Keratinocyte (primary cell): ENCODE measurements at places on chromosomes 2 and 18. TPM values are rescaled to one million over a fixed set of nuclear protein-coding genes. Genes with fewer than 3 reads are reported as not detected.

DNA sequence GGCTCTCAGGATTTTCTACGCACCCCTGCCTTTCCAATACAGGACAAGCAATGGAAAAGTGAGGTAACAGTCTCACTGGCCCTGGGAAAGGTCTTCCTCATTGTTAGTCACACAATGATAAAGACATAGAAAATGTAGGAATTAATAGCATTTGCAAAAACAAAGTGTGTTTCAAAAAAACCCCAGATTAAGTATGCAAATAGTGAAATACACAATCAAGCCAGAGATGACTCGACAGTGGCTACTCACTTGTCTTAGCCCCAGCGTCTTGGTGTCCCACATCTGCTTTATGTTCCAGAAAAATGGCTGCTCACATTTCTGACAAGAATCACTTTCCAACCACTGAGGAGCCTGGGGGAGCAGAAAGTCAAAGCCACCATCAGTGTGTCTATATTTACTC lies 47.0 kb upstream of the AP1S3 start:
- peaks cover 5% of the 10 kb centered on the region for H3K36me3 ChIP-seq
- DNase-seq = no peak
- H3K27ac ChIP-seq = no peak overlapping the region
- no peaks in the 10 kb centered on the region for H3K27me3 ChIP-seq
- H3K4me1 ChIP-seq = peaks cover 12% of the 10 kb centered on the region
- no peak overlapping the region for H3K4me3 ChIP-seq

DSG4 gene
- polyA plus RNA-seq = 0.18 to 0.50 TPM (median 0.19 TPM) in 3 replicates

HJURP gene
- 4.9 to 20.2 TPM (median 14.6 TPM) in 3 replicates for polyA plus RNA-seq

DNA sequence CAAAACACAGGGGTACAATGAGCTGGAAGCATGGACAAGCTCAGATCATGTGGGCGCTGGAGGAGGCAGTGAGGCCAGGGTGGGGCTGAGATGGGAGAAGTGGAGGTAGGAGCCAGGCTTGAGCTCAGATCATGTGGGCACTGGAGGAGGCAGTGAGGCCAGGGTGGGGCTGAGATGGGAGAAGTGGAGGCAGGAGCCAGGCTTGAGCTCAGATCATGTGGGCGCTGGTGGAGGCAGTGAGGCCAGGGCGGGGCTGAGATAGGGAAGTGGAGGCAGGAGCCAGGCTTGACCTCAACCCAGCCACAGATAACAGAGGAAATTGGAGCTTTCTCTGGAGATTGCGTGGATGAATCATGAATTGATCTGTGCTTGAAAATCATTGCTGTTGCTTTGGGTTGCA lies 48.3 kb upstream of the TMEM18 start:
- no peak overlapping the region for H3K27ac ChIP-seq
- no peak for DNase-seq
- H3K4me3 ChIP-seq = no peak overlapping the region
- H3K4me1 ChIP-seq = no peaks in the 10 kb centered on the region
- H3K27me3 ChIP-seq = no peaks in the 10 kb centered on the region

DNA sequence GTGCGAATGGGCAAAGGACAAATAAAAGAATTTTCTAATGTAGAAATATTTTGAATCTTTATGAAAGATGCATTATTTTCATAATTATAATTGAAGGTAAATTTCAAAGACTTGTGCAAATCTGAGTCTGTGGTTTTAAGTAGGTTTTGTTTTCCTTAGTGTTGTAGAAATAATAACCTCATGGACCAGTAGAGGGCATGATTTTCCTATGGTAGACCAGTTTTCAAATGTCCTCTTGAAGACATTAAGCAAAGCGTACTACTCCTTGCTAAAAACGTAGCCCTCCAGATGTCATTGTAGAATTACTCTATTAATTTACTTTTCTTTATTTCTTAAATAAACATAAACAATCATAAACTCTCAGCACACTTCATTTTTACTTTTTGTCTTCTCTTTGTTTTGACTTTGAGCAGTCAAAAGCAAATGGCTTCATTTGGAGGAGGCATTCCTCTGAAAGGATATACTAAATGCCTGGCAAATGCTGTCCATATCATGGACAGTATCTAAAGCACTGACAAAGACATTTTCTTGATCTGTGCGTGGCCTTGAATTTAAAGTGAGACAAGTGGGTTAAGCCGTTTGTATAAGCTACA lies 85.8 kb upstream of the FAM237A start:
- H3K27me3 ChIP-seq = no peaks in the 10 kb centered on the region
- H3K4me1 ChIP-seq = peaks cover 13% of the 10 kb centered on the region
- no peaks in the 10 kb centered on the region for H3K36me3 ChIP-seq
- DNase-seq = peak; percentile 25
- H3K27ac ChIP-seq = no peak overlapping the region
- no peak overlapping the region for H3K4me3 ChIP-seq

DNA sequence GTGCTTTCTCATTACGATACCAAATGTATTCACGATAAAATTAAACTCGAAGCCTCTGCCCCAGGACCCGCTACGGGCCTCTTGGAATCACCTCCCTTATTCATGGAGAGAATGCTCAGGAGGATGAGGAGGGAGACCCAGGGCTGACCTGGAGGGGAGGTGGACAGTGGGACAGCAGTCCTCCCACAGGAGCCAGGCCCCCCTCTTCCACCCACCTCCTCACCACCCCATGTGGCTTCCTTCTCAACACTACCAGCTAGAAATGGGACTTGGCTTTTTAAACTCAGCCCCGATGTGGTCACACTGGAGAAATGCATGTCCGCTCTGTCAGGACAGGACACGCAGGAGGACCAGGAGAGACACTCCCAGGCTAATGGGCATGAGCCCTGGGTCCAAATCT lies 147.9 kb upstream of the ID2 start:
- H3K27me3 ChIP-seq = no peaks in the 10 kb centered on the region
- no peaks in the 10 kb centered on the region for H3K4me1 ChIP-seq
- H3K4me3 ChIP-seq = no peak overlapping the region
- H3K36me3 ChIP-seq = no peaks in the 10 kb centered on the region
- no peak overlapping the region for H3K27ac ChIP-seq

DNA sequence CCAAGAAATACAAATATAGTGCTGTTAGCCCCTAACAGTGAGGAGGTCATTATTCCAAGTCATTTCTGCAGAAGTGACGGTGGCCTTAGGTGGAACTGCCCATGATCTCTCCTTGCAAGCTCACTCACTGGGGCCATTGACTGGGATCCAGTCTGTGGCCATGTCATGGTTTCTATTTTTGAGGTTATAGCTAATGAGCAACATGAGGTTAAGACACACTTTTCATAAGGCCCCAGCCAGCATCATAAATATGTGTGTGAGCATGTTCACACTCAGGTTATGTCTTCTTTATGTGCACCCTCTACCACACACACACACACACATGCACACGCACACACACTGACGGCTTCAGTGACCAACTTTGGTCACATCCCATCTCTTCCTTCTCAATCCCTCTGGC lies 484 bp downstream of the AFF3 start:
- H3K27ac ChIP-seq = no peak overlapping the region
- H3K27me3 ChIP-seq = no peaks in the 10 kb centered on the region
- no peaks in the 10 kb centered on the region for H3K4me1 ChIP-seq
- H3K4me3 ChIP-seq = no peak overlapping the region

DNA sequence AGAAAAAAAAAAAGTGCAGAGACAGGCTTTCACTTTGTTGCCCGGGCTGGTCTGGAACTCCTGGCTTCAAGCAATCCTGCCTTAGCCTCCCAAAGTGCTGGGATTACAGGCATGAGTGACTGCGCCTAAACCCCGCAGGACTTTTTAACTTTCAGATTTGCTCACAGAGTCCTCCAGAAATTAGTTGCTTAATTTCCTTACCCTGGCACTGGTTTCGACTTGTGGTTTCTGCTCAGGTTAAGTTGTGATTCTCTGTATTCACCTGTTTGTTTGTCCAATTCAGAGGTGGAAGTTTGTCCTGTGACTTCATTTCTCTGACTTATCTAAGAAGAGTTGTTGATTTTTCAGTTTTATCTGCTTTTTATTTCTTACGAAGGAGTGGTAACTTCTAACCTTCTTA lies 238.1 kb downstream of the TMEM182 start:
- H3K27ac ChIP-seq = no peak overlapping the region
- H3K36me3 ChIP-seq = no peaks in the 10 kb centered on the region
- H3K4me3 ChIP-seq = no peak overlapping the region
- no peak for DNase-seq
- H3K4me1 ChIP-seq = no peaks in the 10 kb centered on the region

DNA sequence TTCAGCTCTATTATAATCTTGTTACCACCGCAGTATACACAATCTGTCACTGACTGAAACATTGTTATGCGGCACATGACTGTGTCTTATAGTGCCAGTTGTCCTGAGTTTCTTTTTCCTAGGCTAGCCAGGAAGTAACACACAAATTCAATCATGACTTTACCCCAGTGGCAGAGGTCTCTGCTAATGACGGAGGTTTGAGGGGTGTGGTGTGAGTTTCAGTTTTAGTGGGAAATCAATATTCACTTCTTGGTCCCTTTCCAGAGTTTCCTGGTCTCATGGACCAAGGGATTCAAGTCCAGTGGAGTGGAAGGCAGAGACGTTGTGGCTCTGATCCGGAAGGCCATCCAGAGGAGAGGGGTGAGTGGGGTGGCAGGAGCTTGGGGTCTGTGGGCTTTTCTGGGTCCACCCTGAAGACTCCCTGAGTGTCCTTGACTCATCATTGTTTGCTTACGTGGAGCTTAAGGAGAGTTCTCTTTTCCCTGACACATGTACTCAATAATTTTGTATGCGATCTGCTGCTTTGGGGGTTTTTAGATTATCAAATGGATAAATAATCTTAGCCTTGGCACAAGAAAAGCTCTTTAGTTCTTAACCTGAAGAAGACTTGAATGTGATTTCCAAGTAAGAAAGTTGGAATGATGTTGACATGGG lies 39.2 kb downstream of the HK2 start:
- no peak overlapping the region for H3K4me3 ChIP-seq
- H3K27me3 ChIP-seq = no peaks in the 10 kb centered on the region
- H3K36me3 ChIP-seq = peaks cover 37% of the 10 kb centered on the region
- DNase-seq = no peak
- H3K4me1 ChIP-seq = no peaks in the 10 kb centered on the region
- no peak overlapping the region for H3K27ac ChIP-seq

TFPI gene
- polyA plus RNA-seq = 0.82 to 1.1 TPM (median 1.1 TPM) in 3 replicates

DNA sequence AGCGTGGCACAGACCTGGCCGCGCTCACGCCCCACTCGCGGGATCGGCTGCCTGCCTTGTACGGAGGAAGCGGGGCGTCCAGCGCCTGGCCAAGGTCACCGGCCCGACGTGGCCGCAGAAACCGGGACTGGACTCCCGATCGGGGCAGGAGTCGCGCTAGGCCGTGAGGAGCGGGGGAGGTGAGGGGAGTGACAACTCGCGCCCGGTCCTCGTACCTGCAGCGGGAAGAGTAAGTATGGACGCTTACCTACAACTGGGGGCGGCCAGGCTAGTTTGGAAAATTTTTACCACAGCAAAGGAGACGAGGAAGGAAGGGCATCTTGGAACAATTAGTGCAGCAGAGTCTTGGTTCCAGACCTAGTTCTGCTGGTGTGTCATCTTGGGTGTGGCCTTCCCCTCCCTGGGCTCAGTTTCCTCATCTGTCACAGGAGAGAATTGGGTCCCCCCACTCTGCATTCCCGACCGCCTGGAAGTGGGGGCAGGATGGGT lies 693 bp downstream of the UBE2F start:
- peak overlapping the region; percentile 94 for H3K4me3 ChIP-seq
- no peaks in the 10 kb centered on the region for H3K27me3 ChIP-seq
- H3K27ac ChIP-seq = peak overlapping the region; percentile 61
- no peak for DNase-seq

GPR75 gene
- polyA plus RNA-seq = 2.1 to 2.7 TPM (median 2.2 TPM) in 3 replicates

DNA sequence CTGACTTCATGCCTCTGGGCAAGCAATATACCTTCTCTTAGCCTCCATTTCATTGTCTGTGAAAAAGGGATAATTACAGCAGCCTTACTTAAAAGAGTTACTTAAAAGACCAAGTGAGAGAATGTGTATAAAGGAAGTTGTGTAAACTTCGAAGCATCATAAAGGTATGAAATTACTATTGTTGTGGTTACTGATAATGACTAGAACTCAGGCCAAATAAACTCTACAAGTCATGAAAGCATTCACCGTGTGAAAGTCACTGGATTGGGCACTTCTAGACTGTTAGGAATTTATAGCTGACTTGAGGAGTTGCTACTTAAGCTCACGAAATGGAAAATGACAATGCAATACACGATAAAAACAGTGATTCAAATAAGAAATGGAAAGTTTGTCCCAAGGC lies 67.4 kb upstream of the HAAO start:
- H3K27ac ChIP-seq = no peak overlapping the region
- H3K27me3 ChIP-seq = no peaks in the 10 kb centered on the region
- DNase-seq = no peak
- no peak overlapping the region for H3K4me3 ChIP-seq

- no peak overlapping the region for H3K27ac ChIP-seq
- H3K36me3 ChIP-seq = no peaks in the 10 kb centered on the region
- H3K27me3 ChIP-seq = no peaks in the 10 kb centered on the region
Observed at GRCh38 chr2:195489101-195489500, 167.9 kb upstream of the SLC39A10 start.

KLHL30 gene
- polyA plus RNA-seq = not detected in 3 replicates

AKAIN1 gene
- polyA plus RNA-seq = not detected in 3 replicates

- no peak overlapping the region for H3K27ac ChIP-seq
- H3K27me3 ChIP-seq = no peaks in the 10 kb centered on the region
- no peak overlapping the region for H3K4me3 ChIP-seq
- DNase-seq = no peak
- no peaks in the 10 kb centered on the region for H3K36me3 ChIP-seq
- H3K4me1 ChIP-seq = no peaks in the 10 kb centered on the region
Observed at GRCh38 chr2:163709270-163709669, 26.5 kb downstream of the FIGN start.

GRCh38 chr18:21191596-21192307 lies 50.3 kb upstream of the GREB1L start:
- peaks cover 11% of the 10 kb centered on the region for H3K4me1 ChIP-seq
- no peaks in the 10 kb centered on the region for H3K27me3 ChIP-seq
- DNase-seq = no peak
- no peaks in the 10 kb centered on the region for H3K36me3 ChIP-seq
- no peak overlapping the region for H3K4me3 ChIP-seq
- no peak overlapping the region for H3K27ac ChIP-seq

GRCh38 chr2:226755631-226756030 lies 44.0 kb downstream of the IRS1 start:
- H3K27ac ChIP-seq = peak overlapping the region; percentile 93
- H3K27me3 ChIP-seq = no peaks in the 10 kb centered on the region
- H3K4me1 ChIP-seq = peaks cover 36% of the 10 kb centered on the region
- DNase-seq = no peak
- no peaks in the 10 kb centered on the region for H3K36me3 ChIP-seq
- H3K4me3 ChIP-seq = no peak overlapping the region

LGALSL gene
- polyA plus RNA-seq = 55.4 to 64.9 TPM (median 59.9 TPM) in 3 replicates

GRCh38 chr2:28210535-28210934 lies 182.1 kb upstream of the FOSL2 start:
- no peak for DNase-seq
- H3K27ac ChIP-seq = no peak overlapping the region
- no peaks in the 10 kb centered on the region for H3K4me1 ChIP-seq
- H3K36me3 ChIP-seq = no peaks in the 10 kb centered on the region
- H3K4me3 ChIP-seq = no peak overlapping the region
- H3K27me3 ChIP-seq = no peaks in the 10 kb centered on the region

ZNF396 gene
- 0.20 to 0.49 TPM (median 0.33 TPM) in 3 replicates for polyA plus RNA-seq

PRSS56 gene
- not detected in 3 replicates for polyA plus RNA-seq
